ENCODE measurements at places on chromosomes 5 and 9.

DNA sequence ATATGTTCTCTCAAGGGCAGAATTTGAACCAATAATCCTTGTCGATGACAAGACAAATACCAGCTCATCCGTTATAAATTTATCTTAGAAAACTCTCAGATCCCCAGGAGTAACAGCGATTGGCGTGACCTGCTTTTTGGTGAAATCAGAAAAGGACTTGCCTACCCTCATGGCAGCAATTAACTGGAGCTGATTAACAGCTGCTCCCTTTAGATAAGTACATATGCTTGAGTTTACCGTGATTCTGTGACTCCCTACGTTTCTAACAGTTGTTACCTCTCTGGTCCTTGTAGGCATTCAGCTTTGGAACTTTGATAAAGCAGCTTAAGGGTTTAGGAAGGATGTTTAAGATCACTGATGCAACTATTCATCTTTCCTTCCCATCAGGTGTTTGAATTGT lies 2.6 kb downstream of the INVS start:
- DNase-seq = no peak

GRCh38 chr9:113156880-113157279 lies 6.1 kb downstream of the SLC31A2 start:
- no peak for DNase-seq

GRCh38 chr5:77987331-77987730 lies 211.2 kb upstream of the TBCA start:
- DNase-seq = no peak

- no peak for DNase-seq
These were observed 134.6 kb upstream of the CPEB4 start for GRCh38 chr5:173753307-173754168.

DNA sequence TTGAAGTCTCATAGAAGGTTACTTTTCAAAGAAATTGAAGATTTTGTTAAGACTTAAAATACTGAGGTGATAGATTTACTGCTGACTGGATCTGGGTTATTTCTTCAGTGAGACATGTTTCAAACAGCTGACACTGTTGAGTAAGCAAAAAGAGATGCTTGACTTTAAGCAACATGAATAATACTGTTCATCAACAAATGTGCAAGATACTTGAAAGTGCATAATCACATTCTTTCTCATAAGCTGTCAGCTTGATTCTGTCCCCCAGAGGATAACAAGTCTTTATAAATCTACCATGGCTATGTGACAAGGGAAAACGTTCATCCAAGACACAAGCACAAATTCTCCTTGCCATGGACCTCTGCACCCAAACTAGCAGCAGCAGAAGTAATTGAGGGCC lies 260.1 kb upstream of the CDH18 start:
- no peak for DNase-seq

DNA sequence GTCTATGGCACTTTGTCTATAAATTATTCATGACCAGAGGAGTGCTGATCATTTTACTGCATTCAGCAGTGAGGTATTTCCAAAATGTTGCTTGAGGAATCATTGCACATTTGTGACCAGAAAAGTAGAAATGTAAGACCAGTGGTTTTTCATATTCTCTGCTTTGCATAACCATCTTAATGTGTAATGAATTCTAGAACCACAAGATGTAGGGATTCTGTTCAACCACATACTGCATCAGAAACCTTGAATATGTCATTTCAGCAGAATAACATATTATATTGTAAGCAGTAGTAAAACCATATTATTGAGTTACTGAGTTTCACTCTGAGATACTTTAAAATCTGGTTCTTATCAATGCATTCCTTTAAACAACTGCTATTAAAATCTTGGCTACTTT lies 1243.4 kb downstream of the MAT2B start:
- DNase-seq = no peak

GRCh38 chr5:148912714-148913398 lies 86.4 kb downstream of the ADRB2 start:
- DNase-seq = peak; percentile 100

DNA sequence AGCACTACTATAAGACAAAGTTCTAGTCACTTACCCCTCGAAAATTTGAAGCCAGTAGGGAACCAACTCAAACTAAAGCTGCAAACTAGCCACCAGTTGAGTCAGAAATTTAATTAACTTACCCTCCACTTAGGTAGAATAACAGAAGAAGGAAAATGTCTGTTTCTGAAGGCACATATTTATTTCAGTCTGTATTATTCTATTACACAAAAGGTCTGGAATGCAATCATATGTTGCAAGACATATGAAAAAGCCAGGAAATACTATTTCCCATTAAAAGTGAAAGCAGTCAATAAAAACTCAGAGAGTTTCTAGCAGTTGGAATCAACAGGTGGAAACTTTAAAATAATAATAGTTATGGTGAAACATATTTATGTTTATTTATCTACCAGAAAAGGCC lies 79.2 kb upstream of the SLCO4C1 start:
- peak; percentile 26 for DNase-seq

GRCh38 chr5:11234501-11234911 lies 473.5 kb upstream of the DAP start:
- DNase-seq = no peak

GRCh38 chr9:4665357-4665756 lies 923 bp downstream of the SPATA6L start:
- DNase-seq = peak; percentile 40

GRCh38 chr5:27810458-27810857 lies 772.1 kb upstream of the CDH9 start:
- DNase-seq = peak; percentile 30

GRCh38 chr9:33331377-33331891 lies 41.1 kb downstream of the NFX1 start:
- no peak for DNase-seq
